ENCODE measurements at places on chromosomes 13 and 19. TPM values are rescaled to one million over a fixed set of nuclear protein-coding genes. Genes with fewer than 3 reads are reported as not detected.

- H3K4me1 ChIP-seq = no peaks in the 10 kb centered on the region
- H3K4me3 ChIP-seq = no peak overlapping the region
- H3K27ac ChIP-seq = no peak overlapping the region
- peaks cover 8% of the 10 kb centered on the region for H3K27me3 ChIP-seq
- no peak for DNase-seq
- H3K36me3 ChIP-seq = no peaks in the 10 kb centered on the region
Observed at GRCh38 chr13:43411211-43411610, 375.6 kb downstream of the ENOX1 start.

The NCAN gene
- not detected for total RNA-seq

DNA sequence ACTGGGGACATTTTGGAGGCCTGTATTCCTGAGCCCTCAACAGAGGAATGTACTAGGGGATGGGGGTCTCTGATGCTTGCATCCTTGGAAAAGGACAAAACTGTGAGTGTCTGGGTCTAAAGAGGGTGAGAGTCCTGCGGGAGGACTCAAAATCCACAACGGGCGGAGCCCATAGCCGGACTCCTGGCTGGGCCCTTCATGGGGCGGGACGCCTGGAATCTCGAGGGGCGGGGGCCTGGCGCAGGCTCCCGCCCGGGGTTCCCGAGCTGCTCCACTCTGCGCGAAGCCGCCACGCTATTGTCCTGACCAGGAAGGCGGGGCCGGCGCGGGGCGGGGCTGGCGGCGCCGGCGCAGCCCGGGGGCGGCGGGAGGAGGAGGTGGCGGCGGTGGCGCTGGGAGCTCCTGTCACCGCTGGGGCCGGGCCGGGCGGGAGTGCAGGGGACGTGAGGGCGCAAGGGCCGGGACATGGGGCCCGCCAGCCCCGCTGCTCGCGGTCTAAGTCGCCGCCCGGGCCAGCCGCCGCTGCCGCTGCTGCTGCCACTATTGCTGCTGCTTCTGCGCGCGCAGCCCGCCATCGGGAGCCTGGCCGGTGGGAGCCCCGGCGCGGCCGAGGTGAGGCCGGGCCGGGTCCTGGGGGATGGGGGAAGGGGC, at the start of gene APLP1:
Gene APLP1 (plus strand): TSS at position 403 of the 651 bp plus-strand sequence. CDS start 63 bp downstream, at position 466.
- H3K27ac ChIP-seq = no peak within 1 kb of the TSS
- H3K36me3 ChIP-seq = no peaks in the 10 kb centered on the region
- peak; percentile 57 for DNase-seq
- peak within 1 kb of the TSS; percentile 56 for H3K4me3 ChIP-seq

The GNA15 gene
- total RNA-seq = 0.80 TPM

The SPTBN4 gene
- total RNA-seq = 0.20 TPM

GRCh38 chr13:113170511-113170910, 12.1 kb downstream of the PROZ start:
- H3K27me3 ChIP-seq = no peaks in the 10 kb centered on the region
- H3K4me1 ChIP-seq = peaks cover 5% of the 10 kb centered on the region
- no peak for DNase-seq

DNA sequence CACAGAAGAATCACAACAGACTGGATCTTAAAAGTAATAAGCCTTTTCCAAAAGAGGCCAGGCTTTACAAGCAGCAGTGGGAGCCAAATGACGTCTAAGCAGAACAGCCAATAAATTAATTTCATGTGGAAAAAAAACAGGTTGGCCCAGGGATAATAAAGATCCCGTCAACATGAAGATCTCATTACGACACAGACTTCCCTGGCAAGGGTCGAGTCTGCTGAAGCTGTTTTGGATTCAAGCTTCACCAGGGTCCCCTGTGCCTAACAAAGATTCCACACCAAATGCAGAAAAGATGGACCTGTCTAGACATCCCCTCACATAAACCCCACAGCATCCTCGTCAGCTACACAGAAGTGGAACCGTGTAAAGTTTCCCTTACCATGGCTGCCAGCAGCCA, 215.1 kb upstream of the ZNF507 start:
- no peaks in the 10 kb centered on the region for H3K36me3 ChIP-seq
- H3K4me3 ChIP-seq = no peak overlapping the region
- no peak for DNase-seq
- no peak overlapping the region for H3K27ac ChIP-seq

- H3K4me1 ChIP-seq = peaks cover 23% of the 10 kb centered on the region
- no peak for DNase-seq
- peaks cover 25% of the 10 kb centered on the region for H3K36me3 ChIP-seq
Observed at GRCh38 chr19:50475101-50475568, 1.2 kb upstream of the EMC10 start.

DNA sequence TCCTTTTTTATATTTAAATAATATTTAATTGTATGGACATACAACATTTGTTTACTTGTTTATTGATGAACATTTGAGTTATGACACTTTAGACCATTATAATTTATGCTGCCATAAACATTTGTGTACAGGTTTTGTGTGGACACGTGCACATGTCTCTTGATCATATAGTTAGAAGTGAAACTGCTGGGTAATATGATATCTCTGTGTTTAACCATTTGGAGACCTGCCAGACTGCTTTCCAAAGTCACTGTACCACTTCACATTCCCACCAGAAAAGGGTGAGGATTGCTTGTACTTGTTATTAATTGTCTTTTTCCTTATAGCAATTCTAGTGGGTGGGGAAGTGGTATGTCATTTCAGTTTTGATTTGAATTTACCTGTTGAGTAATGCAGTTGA, 145.6 kb upstream of the KLHL1 start:
- H3K4me1 ChIP-seq = no peaks in the 10 kb centered on the region
- no peaks in the 10 kb centered on the region for H3K27me3 ChIP-seq
- no peaks in the 10 kb centered on the region for H3K36me3 ChIP-seq
- no peak overlapping the region for H3K4me3 ChIP-seq

GRCh38 chr19:32291876-32292275, 53.5 kb upstream of the ZNF507 start:
- no peaks in the 10 kb centered on the region for H3K36me3 ChIP-seq
- no peak overlapping the region for H3K4me3 ChIP-seq
- peaks cover 8% of the 10 kb centered on the region for H3K4me1 ChIP-seq
- H3K27ac ChIP-seq = no peak overlapping the region
- H3K27me3 ChIP-seq = peaks cover 17% of the 10 kb centered on the region
- no peak for DNase-seq

Measured in activated B cell treated with CpG ODN at 0.5 μM for 24 hours (primary cell).